ENCODE measurements at places on chromosomes 7 and 10.
A peak's percentile ranks its signal among the peaks of the same experiment; 100 is the strongest.

DNA sequence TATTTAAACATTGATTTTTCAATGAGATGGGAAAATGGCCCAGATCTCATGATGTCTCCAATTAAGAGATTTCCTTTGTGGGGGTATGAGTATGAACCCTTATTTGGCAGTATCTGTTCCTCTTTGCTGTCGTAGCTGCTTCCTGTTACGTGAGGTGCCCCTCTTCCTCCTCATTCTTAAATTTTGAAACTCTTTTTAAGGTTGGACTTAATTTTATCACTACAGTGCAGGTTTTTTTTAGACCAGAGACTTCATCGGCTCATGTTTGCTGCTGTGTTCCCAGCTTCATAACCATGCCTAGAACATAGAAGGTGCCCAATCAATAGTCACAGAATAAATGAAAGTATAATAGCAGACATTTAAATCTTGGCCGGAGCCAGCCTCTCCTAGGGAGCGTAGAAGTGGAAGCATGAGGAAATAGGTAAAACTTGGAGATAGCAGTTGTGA is 2.4 kb downstream of the MIOS start:
- DNase-seq = no peak

DNA sequence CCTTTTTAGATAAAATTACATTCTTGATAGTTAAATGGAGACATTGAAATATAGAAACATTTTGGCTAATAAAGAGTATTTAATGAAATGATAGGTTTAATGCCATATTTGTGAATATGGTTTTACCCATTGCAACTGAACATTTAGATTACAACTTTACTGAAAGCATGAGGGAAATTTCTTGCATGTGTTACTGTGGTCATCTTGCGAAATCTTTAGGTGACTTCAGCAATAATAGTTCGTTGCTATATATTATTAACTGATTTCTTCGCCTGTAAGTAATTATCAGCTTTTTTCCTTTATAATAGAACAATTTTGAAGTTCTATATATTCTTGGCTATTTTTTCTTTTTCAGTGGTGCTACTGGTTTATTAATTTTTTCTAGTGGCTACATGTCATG is 83.2 kb downstream of the MLLT10 start:
- no peak for DNase-seq

GRCh38 chr10:93333278-93333978 is 148.7 kb downstream of the MYOF start:
- peak; percentile 98 for DNase-seq

- no peak for DNase-seq
Observed at GRCh38 chr7:24956021-24956420, 24.0 kb downstream of the OSBPL3 start.

GRCh38 chr10:75632805-75633462 is 201.5 kb downstream of the LRMDA start:
- DNase-seq = no peak

GRCh38 chr10:78045237-78045636 is 11.6 kb downstream of the RPS24 start:
- peak; percentile 54 for DNase-seq

DNA sequence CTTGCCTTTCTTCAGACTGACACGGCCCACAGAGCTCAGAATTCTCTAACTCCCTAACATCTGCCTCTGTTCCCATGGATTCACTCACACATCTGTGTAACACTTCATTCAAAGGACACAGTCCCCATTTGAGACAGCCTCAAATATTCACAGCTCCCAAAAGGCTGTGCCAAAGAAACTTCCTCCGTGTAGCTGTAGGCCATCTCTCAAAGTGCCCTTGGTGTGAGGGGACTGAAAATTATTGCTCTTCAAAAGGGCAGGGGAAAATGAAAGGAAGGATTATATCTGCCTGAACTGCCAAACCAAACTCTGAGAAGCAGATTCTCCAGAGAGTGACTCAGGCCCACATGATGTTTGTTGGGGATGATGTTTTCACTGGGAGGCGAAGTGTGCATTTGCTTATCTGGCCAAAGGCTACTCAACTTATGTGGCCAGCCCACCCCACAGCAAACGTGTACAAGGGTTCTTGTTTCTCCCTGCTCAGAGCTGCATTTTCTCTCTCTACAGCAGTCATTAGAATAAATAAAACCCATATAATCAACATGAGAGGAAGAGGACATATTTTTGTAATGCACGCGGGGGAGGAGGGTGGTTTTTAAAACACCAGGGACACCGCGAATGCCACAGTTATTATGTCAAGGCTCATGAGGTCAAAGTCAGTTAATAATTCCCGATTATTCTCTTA is 302.4 kb upstream of the NFE2L3 start:
- peak; percentile 42 for DNase-seq

DNA sequence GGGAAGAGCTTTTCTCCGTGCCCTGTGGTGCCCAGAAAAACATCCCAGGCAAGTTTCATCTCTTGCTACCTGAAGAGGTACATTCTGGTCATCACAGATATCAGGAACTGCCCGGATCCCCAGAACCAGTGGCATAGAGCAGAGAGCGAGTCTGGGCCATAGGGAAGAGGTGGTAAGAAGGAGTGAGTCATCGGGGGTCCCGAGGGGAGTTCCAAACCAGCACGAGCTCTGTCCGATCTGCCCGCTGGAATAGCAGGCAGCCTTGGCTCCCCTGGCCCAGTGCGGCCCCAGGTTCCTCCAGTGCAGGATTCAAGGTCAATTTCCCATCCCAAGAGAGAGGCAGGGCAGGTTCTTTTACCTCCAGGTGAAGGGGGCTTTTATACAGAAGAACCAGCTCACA is 124.7 kb downstream of the RGS10 start:
- no peak for DNase-seq

DNA sequence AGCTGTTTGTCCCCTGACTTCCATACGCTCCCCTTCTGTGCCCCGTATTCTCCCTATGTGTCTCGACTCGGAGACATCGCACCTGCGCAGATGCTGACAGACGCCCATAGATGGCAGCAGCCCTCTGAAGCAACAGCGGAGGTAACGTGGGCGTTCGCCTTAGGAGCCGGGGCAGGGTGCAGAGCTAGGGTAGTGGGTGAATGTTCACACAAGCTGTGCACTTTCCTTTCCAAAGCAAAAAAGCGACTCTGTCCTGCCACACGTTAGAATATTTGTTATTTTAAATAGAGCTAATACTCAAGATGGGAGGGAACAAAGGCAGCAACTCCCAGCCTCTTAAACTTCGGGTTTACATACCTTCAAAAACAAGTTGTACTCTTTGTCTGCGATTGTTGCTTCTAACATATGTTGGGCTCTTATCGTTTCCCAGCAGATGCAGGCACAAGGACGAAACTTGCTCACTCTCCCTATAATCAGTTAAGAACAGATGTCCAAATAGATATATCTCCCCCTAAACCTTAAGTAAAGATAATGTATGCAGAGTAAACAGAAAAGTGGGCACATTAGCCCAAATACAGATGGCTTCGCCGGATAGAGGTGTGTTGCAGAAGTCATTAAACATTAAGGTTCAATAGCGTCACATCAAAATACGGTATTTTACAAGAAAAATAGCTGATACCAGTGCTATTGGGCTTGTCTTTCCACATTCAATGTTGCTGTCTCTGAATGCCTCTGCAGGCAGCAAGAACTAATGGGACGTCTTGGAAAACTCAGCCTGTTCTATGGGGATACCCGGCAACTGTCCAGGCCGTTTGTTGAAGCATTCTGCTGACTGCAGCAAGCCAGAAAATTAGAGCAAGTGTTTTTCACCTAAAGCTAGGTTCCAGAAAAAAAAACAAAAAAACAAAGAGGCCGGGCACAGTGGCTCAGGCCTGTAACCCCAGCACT is 340.3 kb upstream of the PRKCQ start:
- peak; percentile 79 for DNase-seq
